ENCODE measurements at places on chromosomes 11 and 22.

DNA sequence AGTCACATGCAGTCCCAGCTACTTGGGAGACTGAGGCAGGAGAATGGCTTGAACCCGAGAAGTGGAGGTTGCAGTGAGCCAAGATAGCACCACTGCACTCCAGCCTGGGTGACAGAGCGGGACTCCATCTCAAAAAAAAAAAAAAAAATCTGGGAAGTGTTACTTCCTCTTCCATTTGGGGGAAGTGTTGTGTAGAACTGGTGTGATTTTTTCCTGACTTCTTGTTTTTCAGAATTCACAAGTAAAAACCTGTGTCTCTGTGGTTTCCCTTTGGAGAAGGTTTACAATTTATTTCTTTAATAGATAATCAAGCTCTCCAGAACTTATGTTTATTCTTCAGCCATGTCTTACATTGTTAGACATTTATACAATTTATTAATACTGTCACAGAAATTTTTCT is 396.1 kb downstream of the BRD1 start:
- no peak for DNase-seq

DNA sequence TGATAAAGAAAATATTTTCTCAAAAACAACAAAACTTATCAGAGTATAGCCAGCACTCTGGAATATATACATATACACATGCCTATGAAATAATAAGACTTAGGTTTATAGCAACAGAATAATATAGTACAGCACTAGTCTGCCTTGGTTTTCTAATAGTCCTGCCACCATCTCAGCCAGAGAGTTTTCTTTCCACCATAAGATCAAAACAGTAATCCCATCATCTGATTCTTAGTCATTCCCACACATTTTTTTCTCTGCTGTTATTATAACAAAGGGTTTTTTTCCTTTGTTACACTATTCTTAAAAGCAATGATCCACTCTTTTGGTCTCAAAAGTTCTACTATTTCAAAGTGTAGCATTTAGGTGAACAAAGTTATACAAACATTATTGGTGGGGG is 15.1 kb downstream of the MTMR2 start:
- no peak for DNase-seq

DNA sequence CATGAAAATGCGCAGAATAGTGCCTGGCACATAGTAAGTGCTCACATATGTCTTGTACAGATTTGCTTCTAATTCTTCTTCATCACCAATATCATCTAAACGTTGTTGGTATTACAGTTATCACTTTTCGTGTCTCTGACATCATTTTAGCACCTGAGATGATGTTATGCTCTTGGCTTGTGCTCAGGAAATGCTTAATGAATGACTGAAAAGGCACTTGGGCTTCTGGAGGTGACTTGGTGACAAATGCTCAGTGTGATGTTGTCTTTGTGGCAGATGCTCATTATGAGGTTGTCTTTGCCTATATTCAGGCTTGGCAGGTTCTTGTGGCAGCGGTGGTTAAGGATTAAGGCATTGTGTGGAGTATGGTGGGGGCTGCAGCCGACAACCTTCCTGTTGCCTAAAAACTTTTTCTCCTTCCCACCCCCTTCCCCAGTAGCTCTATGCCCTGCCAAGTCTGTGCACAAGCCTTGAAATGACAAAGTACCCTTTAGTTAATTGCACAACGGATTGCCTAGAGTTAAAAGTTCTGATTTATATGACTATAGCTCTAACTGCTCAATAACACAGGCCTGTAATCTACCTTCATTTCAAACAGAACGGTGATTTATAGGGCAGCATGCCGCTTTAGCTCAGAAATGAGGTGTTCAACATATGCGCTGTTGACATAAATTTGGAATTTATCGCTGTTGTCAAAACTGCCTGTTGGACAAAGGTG is 82.5 kb downstream of the ZBTB16 start:
- DNase-seq: no peak

DNA sequence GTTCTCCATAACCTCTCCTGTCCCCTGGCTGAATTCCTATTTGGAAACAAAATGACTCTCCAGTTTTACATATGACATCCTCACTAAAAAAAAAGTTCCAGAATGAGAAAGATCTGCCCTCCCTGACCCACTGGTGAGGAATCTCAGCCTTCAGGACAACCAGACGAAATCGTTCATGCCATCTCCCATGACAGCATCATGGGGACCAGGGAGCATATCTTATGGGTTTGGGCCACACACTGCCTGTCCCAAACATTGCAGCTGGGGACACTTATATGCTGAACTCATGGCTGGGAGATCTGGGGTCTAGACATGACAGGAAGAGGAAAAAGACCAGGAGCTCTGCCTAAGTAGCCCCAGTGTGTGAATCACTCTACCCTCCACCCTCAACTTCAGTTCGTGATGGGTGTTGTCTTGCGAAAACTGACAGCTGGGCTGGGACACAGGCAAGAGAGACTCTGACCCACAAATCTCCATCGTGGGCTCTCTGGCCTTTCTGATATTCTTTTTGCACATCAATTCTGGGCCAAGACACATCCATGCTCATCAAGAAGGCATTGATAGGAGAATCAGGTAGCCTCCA is 102.0 kb downstream of the ZNF280B start:
- DNase-seq: peak; percentile 26

GRCh38 chr11:70250876-70251658 is 19.4 kb upstream of the PPFIA1 start:
- DNase-seq: no peak

DNA sequence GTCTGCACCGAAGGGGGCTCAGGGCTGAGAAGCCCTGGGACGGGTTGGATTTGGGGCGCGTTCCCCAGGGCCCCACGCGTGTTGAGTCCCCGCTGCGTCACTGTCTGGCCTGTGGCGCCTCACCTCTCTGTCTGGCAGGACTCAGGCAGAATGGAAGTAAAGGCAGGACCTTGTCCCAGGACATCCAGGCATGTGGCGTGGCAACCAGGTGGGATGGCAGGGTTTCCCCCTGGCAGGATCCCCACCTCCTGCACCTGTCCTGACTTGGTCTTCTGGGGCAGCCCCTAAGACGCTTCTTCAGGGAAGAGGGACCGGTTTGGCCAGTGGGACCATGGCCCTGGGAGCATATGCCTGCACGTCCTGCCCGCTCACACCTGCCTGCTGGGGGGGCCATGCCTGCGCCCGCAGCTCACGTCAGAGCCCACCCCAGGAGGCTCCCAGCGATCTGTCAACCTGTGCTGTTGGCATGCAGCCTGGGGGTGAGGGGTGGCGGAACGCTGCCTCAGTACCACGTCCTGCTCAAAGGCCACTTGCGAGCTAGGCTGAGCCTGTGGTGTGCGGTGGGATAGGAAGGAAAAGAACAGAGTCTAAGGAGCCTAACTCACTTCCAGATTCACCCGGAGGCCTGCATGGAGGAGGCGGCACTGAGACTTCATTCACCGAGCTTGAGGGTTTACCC is 72.7 kb downstream of the KCNQ1 start:
- DNase-seq: no peak

DNA sequence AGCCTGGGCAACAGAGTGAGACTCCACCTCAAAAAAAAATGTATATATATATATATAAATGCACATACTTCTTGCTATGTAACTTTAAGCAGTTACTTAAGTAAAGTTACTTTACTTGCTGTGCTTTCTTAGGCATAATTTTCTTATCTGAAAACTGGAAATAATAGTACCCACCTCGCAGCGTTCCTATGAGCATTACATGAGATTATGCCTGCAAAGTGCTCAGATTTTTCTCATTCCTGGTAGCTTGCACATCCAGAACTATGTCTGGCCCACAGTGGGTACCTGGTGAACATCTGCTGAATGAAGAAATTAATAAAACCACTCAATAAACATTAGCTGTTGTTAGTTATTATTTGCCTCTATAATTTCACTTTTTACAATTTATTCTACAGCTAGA is 6.1 kb upstream of the ROBO3 start:
- DNase-seq: no peak

DNA sequence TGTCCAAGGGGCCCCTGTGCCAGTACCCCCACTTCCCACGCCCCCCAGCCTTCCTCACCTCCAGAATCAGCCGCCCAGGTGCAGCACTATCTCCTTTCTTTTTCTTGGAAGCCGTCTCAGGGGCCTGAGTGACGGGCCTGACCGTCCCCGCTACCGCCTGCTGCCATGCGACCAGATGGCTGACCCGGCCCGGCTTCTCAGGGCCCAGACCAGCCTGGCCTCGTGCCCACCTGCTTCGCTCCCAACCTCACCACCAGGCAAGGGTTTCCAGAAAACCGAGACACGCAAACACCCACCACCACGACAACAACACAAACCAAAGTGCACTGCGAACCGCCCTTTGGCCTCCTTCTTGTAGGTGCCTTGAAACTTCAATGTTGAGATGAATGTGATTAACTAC is 39.1 kb downstream of the MACROD1 start:
- DNase-seq: no peak

- DNase-seq: no peak
Measured at GRCh38 chr11:2741377-2742131, 41.8 kb upstream of the KCNQ1OT1 start.

DNA sequence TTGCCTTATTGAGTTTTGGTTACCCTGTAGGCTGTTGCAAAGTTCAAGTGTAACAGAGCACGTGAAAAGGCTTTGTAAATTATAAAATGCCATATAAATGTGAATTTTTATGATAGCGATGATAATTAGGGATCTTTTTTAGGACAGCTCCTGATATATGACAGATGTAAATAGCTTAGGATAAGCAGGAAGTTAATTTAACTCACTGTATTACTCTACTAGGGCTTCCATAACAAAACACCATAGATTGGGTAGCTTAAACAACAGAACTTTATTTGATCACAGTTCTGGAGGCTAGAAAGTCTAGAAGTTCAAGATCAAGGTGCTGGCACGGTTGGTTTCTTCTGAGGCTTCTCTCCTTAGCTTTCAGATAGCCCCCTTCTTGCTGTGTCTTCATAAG is 17.0 kb upstream of the PDE3B start:
- DNase-seq: no peak

GRCh38 chr11:662689-663274 is 25.7 kb downstream of the DRD4 start:
- DNase-seq: no peak

GRCh38 chr11:61482513-61482912 is 26.0 kb upstream of the LRRC10B start:
- no peak for DNase-seq

DNA sequence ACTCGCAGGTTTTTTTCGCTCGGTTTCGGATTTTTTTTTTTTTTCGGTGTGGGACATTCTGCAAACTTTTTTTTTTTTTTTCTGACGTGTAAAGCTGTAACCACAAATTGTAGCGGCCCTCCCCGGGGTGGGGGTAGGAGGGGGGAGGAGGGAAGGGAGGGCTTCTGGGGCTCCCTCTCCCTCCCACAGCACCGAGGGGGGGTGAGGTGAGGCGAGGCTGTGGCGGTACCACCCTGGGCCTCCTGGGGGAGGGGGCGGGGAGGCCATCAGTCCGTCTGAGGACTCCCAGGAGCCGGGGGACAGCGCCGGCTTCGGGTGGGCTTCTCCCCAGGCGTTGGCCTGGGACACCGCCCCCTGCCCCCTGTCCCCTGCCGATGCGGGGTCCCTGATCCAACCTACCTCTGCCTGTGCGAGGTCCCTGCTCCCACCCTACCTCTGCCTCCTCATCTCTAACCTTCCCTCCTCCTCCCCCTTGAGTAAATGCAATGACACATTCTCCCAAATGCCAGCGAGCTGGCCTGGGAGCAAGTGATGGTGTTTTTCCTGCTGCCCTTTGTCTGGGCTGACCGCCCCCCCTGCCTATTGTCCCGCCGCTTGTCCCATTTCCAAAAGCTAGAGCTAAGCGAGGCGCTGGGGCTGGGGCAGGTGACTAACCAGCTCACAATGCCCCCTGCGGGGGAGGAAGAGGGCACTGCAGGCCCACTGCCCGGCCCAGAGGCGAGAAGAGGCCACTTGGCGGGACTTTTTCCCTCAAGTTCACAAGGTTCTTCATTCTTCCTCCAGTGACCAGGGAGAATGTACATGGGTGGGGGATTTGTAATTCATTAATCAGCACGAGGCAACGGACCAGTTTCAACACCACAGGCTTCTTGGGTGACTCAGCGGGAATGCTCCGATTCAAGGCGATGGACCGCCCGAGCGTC is 511 bp upstream of the CLCF1 start:
- peak; percentile 94 for DNase-seq

DNA sequence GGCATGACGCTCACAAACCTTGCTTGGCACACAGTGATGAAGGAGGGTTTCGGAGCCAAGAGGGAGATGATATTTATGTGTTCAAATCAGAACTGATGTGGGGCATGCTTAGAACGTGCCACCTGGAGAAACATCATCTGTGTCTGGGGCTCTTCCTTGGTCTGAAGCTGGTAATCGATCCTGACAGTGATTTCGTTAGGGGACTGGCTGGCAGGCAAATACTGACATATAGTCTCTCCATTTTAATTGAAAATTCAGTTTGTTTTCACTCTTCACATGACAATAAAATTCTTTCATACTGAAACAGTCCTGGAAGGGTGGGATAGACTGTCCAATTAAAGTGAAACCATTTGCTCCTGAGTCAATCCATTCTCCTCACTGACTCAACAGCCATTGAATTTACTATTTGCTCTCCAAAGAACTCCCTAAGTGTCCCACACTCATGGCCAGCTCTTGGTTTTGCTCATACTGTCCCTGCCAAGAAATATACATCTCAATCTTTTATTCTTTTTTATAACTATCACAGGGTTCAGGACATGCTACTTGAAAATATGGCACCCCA is 134.8 kb downstream of the TRPC6 start:
- no peak for DNase-seq

DNA sequence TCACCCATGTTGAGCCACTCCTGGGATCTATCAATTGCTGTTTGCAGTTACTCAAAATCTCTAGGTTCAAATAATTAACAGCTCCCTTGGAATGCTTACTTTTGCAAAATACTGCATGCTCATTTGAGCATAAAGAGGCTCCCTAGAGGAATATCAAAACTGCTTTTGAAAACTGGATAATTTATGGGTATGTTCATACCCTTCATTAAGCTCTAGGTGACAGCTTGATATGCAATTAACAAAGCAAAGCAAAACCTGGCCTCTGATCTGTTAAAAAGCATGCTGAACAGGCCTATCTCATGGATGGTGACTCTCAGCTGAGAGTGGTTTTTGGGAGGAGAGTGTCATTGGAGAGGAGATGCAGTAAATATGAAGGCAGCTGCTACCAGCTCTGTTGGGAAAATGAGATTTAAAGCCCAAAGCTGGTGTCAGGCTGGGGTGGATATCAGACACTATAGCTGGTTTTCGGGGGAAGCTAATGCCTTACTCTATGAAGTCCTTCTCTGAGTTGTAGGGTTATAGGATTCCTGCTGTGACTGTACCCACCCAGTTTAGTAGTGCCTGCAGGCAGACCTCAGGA is 110.9 kb downstream of the RASSF10 start:
- DNase-seq: no peak

DNA sequence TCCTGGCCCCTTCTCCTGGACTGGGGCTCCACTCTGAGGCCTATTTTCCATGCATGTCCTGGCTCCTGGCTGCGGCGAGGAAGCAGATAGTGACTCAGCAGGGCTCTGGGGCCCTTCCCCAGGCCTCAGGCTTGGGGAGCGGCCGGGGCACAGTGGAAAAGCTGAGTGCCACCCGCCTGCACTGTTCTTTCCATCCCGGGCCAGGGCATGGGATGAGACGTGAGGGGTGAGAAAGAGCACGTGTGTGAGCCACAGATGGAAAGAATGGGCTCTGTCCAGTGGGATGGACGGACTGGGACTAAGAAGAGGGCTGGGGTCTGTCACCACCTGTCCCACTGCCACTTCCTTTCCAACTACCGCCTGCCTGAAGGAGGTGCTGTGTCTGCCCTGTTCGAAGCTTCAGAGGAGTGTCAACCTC is 12.8 kb downstream of the SLC37A2 start:
- DNase-seq: peak; percentile 46

GRCh38 chr11:111349191-111349695 is 29.8 kb downstream of the POU2AF1 start:
- no peak for DNase-seq
